ENCODE measurements at places on chromosomes 3 and 15. TPM values are rescaled to one million over a fixed set of nuclear protein-coding genes. Genes with fewer than 3 reads are reported as not detected.

GRCh38 chr3:152127058-152127457 lies 141.7 kb upstream of the MBNL1 start:
- no peak for DNase-seq
- H3K27me3 ChIP-seq: peaks cover 13% of the 10 kb centered on the region
- H3K36me3 ChIP-seq: no peaks in the 10 kb centered on the region

DNA sequence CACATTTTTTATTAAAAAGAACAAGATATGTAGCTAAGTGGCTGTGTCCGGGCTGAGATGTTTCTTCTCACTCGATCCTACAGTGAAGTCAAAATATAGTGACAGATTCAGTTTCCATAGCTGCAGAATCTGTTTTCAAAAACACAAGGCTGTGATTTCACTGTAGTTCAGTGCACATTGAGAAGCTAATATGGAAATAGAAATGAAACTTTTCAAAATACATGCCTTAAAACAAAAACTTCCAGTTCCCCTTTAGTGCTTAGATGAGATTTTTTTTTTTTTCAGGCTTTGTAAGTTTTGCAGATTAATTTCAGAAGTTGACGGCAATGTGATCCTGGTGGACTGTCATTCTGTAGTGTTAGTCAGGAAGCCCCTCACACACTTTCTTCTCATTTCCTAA lies 23.8 kb upstream of the TRAK1 start:
- peaks cover 9% of the 10 kb centered on the region for H3K4me1 ChIP-seq
- H3K36me3 ChIP-seq: no peaks in the 10 kb centered on the region
- no peak overlapping the region for H3K27ac ChIP-seq
- H3K4me3 ChIP-seq: no peak overlapping the region
- H3K27me3 ChIP-seq: no peaks in the 10 kb centered on the region

SATB1 gene
- 323 TPM for total RNA-seq

GRCh38 chr3:46861605-46862368 lies 1.5 kb downstream of the MYL3 start:
- H3K27me3 ChIP-seq: no peaks in the 10 kb centered on the region
- DNase-seq: no peak
- no peak overlapping the region for H3K4me3 ChIP-seq
- no peaks in the 10 kb centered on the region for H3K4me1 ChIP-seq
- H3K27ac ChIP-seq: no peak overlapping the region
